Activated CD4-positive, alpha-beta T cell treated with anti-CD3 and anti-CD28 coated beads for 36 hours (primary cell): ENCODE measurements at places on chromosomes 1 and 21. TPM values are rescaled to one million over a fixed set of nuclear protein-coding genes. Genes with fewer than 3 reads are reported as not detected.

Gene RGS4
- not detected for total RNA-seq

Gene CD46
- 92.7 TPM for total RNA-seq

Gene RBM11
- 5.1 TPM for total RNA-seq

Gene GPR3
- total RNA-seq: 1.3 TPM

Gene PADI6
- not detected for total RNA-seq

Gene TPRG1L
- 6.7 TPM for total RNA-seq

Gene TNNT2
- total RNA-seq: not detected

Gene OR10J1
- total RNA-seq: not detected

GRCh38 chr1:20183616-20184271, 2.2 kb upstream of the UBXN10 start:
- H3K36me3 ChIP-seq: no peaks in the 10 kb centered on the region
- no peak overlapping the region for H3K4me3 ChIP-seq
- peaks cover 39% of the 10 kb centered on the region for H3K4me1 ChIP-seq
- DNase-seq: no peak
- no peak overlapping the region for H3K27ac ChIP-seq

- H3K27ac ChIP-seq: no peak overlapping the region
- H3K36me3 ChIP-seq: no peaks in the 10 kb centered on the region
- H3K4me1 ChIP-seq: no peaks in the 10 kb centered on the region
- no peak overlapping the region for H3K4me3 ChIP-seq
Measured at GRCh38 chr1:150173141-150173585, 23.4 kb downstream of the PLEKHO1 start.

GRCh38 chr21:34844924-34845238, 176.1 kb downstream of the CLIC6 start:
- no peak overlapping the region for H3K4me3 ChIP-seq
- peaks cover 63% of the 10 kb centered on the region for H3K36me3 ChIP-seq
- peak overlapping the region; percentile 42 for H3K27ac ChIP-seq
- no peaks in the 10 kb centered on the region for H3K27me3 ChIP-seq
- DNase-seq: no peak
- peaks cover 48% of the 10 kb centered on the region for H3K4me1 ChIP-seq

DNA sequence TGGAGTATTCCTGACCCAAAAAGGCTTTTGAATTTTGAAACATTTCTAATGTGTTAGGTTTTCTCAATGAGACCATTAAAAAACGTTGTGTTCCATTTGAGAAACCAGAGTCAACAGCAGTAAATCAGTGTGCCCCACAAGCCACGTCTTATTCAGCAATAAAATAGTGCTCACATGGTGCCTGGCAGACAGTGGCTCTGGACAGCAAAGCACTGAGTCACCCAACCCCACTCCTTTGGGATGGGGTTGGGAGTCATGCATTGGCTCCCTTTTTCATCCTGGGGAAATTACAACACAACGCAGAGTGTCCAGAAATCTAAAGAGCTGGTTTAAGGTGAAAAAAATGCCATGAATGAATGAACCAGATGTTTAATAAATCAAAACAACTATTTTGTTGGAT, 46.5 kb downstream of the KCNJ15 start:
- H3K36me3 ChIP-seq: no peaks in the 10 kb centered on the region
- H3K4me3 ChIP-seq: no peak overlapping the region
- DNase-seq: no peak
- H3K27ac ChIP-seq: no peak overlapping the region
- H3K4me1 ChIP-seq: peaks cover 45% of the 10 kb centered on the region

DNA sequence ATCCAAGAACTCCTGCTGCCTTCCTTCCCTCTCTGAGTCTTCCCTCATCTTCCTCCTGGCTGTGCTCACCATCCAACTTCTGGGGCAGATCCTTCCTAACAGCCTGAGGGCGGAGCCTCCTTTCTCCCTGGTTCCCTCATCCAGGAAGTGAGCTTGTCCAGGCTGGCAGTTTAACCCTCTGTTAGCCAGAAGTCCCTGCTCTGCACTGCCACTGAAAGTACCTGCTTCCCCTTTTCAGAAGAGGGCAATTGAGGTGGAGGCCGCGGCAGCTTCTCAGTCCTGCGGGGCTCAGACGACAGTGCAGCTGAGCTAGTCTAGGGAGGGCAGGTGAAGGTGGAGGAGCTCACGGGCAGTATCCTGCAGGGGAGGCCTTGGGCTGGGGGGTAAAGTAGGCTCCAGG, 149.1 kb downstream of the FCRL5 start:
- H3K27me3 ChIP-seq: peaks cover 20% of the 10 kb centered on the region
- H3K4me3 ChIP-seq: no peak overlapping the region
- H3K4me1 ChIP-seq: no peaks in the 10 kb centered on the region
- DNase-seq: no peak

- no peaks in the 10 kb centered on the region for H3K4me1 ChIP-seq
- no peak for DNase-seq
- H3K36me3 ChIP-seq: no peaks in the 10 kb centered on the region
- no peak overlapping the region for H3K27ac ChIP-seq
- H3K4me3 ChIP-seq: no peak overlapping the region
Measured at GRCh38 chr1:229768232-229768631, 142.2 kb downstream of the URB2 start.

DNA sequence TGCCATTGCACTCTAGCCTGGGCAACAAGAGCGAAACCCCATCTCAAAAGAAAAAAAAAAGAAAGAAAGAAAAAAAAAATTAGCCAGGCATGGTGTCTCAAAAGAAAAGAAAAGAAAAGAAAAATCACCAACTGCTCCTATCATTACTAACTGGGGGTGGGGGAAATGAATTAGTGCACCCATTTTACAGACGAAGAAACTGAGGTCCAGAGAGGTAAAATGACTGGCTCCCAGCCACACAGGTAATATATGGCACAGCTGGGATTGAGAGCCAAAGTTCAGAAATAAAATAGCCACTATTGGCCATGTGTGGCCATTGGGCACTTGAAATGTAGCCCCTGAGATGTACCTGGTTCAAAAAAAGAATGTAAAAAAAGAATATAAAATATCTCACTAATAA, 8.8 kb downstream of the HTR1D start:
- H3K27me3 ChIP-seq: peaks cover 23% of the 10 kb centered on the region
- DNase-seq: no peak
- no peaks in the 10 kb centered on the region for H3K36me3 ChIP-seq
- no peak overlapping the region for H3K27ac ChIP-seq
- H3K4me3 ChIP-seq: no peak overlapping the region
- no peaks in the 10 kb centered on the region for H3K4me1 ChIP-seq

DNA sequence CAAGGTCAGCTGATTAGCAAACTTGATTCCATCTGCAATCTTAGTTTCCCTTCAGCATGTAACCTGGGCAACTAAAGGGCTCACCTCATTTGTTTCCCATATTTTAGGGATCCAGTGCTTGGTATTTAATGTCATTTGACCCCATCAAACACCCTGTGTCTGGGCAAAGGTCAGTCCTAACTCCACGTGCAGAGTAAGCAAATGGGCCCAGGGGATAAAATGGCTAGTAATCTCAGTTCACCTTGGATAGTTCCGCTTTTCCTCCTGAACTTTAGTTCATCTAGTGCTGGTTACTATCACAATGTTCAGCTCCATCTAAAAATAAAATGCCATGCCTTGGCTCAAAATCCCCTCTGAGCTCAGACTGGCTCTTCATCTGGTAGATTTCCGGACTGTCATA, 19.5 kb downstream of the PRKAB2 start:
- no peak overlapping the region for H3K27ac ChIP-seq
- peaks cover 3% of the 10 kb centered on the region for H3K36me3 ChIP-seq
- H3K4me1 ChIP-seq: no peaks in the 10 kb centered on the region
- no peaks in the 10 kb centered on the region for H3K27me3 ChIP-seq

DNA sequence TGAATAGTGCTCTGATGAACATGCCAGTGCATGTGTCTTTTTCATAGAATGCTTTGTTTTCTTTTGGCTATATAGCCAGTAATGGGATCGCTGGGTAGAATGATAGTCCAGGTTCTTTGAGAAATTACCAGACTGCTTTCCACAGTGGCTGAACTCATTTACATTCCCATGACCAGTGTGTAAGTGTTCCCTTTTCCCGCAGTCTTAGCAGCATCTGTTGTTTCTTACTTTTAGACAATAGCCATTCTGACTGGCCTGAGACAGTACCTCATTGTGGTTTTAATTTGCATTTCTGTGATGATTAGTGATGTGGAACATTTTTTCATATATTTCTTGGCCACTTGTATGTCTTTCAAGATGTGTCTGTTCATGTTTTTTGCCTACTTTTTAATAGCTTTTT, 784.5 kb downstream of the USP25 start:
- H3K4me3 ChIP-seq: no peak overlapping the region
- H3K27me3 ChIP-seq: no peaks in the 10 kb centered on the region
- H3K4me1 ChIP-seq: no peaks in the 10 kb centered on the region
- no peak overlapping the region for H3K27ac ChIP-seq
- H3K36me3 ChIP-seq: no peaks in the 10 kb centered on the region
- DNase-seq: no peak

DNA sequence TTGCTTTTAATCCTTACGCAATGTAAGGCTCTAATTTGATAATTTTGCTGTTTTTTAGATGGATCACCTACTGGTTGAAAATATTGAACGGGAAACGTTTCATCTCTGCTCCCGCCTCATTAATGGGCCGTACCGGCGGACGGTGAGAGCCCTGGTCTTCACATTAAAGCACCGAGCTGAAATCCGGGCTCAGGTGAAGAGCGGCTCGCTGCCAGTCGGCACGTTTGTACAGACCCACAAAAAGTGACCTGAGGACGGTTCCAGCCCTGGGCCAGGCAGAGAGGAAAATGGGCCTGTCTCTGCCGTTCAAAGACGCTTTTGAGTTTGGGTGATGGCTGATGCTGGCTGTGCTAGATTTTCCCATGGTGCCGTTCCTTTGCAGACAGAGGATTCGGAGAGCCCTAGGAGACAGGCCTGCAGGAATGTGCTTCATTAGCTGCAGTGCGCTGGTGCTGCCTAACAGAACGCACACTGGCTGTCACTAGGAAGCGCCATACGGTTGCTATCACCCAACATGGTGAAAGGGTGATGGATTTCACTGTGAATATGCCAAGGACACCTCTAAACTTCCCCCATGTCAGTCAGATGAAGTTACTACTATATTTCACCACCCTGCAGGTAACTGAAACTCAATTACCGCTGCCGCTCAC, 42.9 kb downstream of the TCEANC2 start:
- H3K36me3 ChIP-seq: peaks cover 17% of the 10 kb centered on the region
- no peak overlapping the region for H3K27ac ChIP-seq
- H3K27me3 ChIP-seq: no peaks in the 10 kb centered on the region
- no peak overlapping the region for H3K4me3 ChIP-seq
- no peaks in the 10 kb centered on the region for H3K4me1 ChIP-seq

DNA sequence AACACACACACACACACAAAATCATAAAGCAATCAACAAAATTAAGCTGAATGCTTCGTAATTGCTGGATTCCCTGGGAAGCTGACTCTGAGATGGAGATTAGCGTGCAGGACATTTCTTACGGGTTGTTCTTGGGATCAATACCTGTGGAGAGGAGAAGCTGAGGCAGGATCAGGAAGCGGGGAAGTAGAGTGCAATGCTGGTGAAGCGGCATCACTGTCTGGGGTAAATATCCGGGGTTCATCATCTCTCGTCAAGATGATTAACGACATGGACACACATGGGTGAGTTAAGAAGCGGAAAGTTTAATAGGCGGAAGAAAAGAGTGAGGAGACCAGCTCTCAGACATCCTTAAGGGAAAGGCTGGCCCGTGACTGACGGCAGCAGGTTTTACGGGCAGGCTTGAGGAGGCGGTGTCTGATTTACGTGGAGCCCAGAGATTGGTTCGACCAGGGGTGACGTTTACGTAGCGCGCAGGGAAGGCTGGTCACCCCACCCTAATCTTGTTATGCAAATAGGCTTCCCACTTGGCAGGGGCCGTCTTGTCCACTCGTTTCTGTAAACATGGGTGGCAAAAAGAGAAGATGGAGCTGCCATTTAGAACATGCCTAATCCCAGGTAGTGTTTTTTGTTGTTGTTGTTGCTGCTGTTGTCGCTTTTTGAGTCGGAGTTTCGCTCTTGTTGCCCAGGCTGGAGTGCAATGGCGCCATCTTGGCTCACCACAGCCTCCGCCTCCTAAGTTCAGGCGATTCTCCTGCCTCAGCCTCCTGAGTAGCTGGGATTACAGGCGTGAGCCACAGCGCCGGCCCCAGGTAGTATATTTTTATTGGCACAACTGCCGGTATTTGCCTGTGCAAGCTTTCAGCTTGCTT, 135.6 kb upstream of the KCNJ15 start:
- H3K27me3 ChIP-seq: peaks cover 6% of the 10 kb centered on the region
- no peaks in the 10 kb centered on the region for H3K4me1 ChIP-seq
- H3K4me3 ChIP-seq: no peak overlapping the region
- no peak for DNase-seq

- no peak overlapping the region for H3K4me3 ChIP-seq
- no peak overlapping the region for H3K27ac ChIP-seq
- peaks cover 6% of the 10 kb centered on the region for H3K4me1 ChIP-seq
- H3K36me3 ChIP-seq: no peaks in the 10 kb centered on the region
- DNase-seq: no peak
- H3K27me3 ChIP-seq: no peaks in the 10 kb centered on the region
Measured at GRCh38 chr1:1135339-1136136, 19.6 kb upstream of the C1orf159 start.

GRCh38 chr21:46100426-46100825, 2.5 kb downstream of the COL6A2 start:
- peaks cover 4% of the 10 kb centered on the region for H3K36me3 ChIP-seq
- H3K27me3 ChIP-seq: peaks cover 29% of the 10 kb centered on the region
- H3K4me3 ChIP-seq: no peak overlapping the region
- peaks cover 2% of the 10 kb centered on the region for H3K4me1 ChIP-seq

DNA sequence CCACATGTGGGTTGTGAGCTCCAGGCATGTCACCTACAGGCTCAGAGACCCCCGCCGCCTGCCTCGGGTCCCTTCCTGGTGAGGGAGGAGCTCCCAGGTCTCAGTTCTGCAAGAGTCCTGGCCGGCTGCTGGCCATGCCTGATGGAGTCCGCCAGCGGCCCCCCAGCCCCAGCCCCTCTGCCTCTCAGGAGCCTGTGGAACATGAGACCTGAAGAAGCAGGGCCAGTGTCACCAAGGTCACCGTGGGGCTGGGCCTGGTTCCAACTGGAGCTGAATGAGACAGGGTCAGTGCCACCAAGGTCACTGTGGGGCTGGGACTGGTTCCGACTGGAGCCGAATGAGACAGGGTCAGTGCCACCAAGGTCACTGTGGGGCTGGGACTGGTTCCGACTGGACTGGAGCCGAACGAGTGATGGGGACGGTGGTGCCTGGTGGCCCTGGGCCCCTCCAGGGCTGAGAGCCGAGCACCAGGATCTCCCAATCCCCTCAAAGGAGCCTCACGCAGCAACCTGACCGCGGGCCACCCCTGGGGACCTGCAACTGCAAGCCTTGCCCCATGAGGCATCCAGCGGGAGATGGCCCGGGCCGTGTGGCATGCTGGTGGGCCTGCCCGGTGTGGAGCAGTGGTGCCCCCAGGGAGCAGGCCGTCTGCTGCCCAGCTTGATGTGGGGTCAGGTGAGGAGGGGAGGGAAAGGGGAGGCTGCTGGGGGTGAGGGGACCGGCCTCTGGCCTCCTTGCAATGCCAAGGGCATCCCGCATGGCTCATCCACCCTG, 14.5 kb upstream of the PTTG1IP start:
- no peak overlapping the region for H3K27ac ChIP-seq
- H3K4me3 ChIP-seq: no peak overlapping the region
- H3K36me3 ChIP-seq: peaks cover 44% of the 10 kb centered on the region
- no peak for DNase-seq
- H3K4me1 ChIP-seq: peaks cover 5% of the 10 kb centered on the region

DNA sequence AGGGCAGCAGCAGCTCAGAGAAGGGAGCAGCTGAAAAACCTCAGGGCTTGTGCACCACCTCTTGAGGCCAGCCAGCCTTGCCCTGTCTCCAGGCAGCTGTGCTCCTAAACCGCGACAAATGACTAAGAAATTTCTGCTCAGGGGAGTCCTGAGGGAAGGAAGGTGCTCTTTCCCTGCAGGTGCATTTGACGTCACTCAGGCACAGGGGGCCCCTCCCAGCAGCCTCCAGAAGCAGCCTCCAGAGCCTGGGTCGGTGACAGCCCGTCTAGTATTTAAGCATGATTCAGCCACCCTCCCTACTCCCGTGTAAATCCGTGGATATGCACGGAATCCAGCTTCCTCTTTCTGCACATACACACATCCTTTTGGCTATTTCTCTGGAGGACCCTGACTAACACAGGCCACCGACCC, 560.5 kb downstream of the KIF26B start:
- no peaks in the 10 kb centered on the region for H3K36me3 ChIP-seq
- no peak overlapping the region for H3K4me3 ChIP-seq
